ENCODE measurements at places on chromosomes 6 and 20.
A peak's percentile ranks its signal among the peaks of the same experiment; 100 is the strongest.

GRCh38 chr6:41579088-41579610, 33.0 kb downstream of the FOXP4 start:
- no peak for DNase-seq

DNA sequence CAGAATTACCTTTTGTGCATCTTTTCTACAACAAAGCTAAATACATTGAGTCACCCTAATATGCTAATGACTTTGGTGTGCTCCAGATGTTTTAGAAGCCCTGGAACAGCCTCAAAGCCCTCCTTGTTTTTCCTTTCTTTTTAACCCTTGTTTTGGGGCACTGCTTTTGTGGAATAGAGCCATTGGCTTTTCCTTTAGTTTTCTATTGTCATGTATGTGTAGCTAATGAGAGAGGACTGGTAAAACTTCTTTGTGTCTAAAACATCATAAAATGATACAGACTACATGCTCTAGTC, 158.8 kb downstream of the JARID2 start:
- DNase-seq: no peak

DNA sequence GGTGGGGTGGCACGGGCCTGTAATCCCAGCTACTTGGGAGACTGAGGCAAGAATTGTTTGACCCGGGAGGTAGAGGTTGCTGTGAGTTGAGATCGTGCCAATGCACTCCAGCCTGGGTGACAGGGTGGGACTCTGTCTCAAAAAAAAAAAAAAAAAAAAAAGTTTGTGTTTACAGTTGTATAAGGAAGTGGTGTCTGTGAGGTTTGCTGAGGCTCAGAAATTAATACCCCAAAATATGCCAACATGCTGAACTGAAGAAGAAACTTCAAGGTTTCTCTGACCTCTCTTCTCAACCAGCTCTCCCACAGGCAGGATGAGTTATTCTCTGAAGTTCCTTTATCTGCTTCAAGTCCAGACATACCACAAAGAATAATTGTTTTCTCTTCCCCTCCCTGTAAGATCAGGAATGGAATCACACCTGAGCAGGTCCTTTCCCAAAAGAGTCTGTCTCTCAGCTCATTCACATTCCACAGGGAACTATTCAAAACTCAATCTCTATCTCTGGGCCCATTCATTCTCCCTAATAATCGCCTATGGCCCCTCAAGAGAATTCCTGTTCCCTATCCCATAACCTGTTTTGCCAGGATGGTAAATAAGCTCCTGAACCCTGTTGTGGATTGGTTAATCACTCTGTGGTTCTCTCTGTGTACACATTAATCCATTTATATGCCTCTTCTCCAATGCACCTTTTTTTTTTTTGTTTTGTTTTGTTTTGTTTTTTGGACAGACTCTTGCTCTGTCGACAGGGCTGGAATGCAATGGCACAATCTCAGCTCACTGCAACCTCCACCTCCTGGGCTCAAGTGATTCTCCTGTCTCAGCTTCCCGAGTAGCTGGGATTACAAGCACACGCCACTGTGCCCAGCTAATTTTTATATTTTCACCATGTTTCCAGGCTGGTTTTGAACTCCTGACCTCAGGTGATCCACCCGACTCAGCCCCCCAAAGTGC, 17.4 kb upstream of the KIFC1 start:
- DNase-seq: no peak

DNA sequence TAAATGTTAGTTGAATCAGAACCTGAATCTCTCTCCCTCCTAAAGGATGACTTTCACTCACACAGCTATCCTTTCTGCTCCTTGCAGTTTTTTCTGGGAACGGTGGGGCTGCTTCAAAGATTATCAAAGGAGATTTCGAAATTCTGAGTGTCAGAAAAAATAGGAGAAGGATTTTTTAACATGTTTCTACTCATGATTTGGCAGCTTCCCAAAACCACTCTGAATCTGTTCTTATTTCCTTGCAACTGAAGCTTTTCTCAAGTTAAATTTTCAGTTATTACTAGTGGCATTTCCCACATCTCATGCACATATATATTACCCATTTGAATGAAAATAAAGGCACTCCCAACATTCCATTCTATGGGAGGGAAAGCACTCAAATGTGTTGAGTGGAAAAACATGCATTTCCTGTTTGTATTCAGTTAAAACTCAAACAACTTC, 123.6 kb downstream of the LCA5 start:
- DNase-seq: peak; percentile 31

DNA sequence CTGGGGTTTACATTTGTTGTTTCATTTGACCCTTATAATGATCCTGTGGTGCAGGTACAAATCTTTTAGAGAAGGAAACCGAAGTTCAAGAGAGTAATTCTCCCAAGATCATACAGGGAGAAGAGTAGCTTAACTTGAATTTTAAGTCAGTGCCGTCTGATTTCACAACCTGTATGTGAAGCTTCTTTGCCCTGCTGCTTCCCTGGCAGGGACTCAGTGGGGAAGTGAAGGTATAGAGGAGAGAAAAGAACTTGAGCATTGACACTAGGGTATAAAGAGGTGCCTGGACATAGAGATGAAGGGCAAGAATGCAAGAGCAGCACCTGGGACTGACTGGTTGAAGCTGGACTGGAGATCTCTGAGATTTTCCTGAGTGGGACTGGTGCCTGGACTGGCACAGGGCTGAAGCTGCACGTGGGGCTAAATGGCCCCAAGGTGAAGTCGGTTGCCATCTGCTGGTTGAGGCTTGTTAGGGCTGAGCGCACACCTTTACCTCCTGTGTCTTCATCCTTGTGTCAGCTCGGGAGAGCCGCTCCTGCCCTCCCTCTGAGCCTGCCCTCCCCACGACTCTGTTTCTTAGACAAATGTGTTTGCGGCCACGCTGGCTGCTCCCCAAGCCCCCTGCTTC, 41.8 kb downstream of the FARS2 start:
- peak; percentile 41 for DNase-seq

GRCh38 chr6:32790306-32790705, 26.5 kb downstream of the HLA-DOB start:
- no peak for DNase-seq

DNA sequence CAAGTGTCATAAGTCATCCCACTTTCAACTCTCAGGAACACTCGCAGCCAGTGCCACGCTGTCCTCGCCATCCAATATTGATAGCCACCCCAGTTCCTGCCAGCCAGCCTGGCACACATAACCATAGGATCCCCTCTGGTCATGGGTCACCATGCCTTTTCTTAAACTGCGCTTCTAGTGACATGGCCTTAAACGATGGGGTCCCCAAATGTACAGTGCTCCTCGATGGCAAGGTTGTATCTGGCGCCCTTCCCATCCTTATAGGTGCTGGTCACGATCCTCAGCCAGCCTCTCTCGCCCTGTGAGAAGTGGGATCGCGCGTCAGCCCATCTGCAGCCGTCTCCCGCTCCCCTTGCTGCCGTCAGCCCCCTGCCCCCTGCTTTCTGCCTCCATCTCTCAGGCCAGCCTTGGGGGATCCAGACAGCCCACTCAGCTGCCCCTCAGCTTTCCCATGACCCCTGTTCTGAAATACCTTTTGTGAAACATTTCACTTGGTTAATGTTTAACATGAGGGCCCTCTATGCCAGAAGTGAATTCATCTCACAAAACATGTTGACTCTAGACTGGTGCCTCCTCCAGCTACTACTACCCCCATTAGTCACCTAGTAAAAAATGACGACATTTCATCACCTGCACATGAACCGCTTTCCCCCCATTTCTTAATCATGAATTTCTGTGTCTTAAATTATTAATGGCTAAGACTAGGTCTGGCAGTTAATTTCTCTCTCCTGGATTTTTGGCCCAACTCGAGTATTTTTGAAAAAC, 11.4 kb downstream of the CTSZ start:
- DNase-seq: no peak

DNA sequence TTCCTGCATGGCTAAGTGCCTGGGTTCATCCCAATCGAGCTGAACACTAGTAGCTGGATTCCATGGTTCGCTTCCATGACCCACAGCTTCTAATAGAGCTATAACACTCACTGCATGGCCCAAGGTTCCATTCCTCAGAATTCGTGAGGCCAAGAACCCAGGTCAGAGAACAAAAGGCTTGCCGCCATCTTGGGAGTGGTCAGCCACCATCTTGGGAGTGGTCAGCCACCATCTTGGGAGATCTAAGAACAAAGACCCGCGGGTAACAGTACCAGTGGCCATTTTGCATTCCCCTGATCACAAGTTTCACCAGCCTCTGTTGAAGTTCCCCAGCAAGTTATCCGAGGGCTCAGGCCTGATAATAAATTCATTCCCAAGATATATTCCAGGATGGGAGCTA, 179.6 kb downstream of the LMBRD1 start:
- DNase-seq: no peak
